ENCODE measurements at places on chromosomes 2 and 18.

DNA sequence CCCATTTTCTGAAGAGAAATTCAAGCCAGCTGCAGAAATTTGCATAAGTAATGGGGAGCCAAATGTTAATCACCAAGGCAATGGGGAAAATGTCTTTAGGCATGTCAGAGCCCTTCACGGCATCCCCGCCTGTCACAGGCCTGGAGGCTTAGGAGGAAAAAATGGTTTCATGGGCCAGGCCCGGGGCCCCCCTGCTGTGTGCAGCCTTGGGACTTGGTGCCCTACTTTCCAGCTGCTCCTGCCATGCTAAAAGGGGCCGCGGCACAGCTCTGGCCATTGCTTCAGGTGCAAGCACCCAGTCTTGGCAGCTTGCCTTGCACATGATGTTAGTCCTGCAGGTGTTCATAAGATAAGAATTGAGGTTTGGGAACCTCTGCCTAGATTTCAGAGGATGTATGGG is 1235.7 kb downstream of the DPP10 start:
- DNase-seq: no peak

DNA sequence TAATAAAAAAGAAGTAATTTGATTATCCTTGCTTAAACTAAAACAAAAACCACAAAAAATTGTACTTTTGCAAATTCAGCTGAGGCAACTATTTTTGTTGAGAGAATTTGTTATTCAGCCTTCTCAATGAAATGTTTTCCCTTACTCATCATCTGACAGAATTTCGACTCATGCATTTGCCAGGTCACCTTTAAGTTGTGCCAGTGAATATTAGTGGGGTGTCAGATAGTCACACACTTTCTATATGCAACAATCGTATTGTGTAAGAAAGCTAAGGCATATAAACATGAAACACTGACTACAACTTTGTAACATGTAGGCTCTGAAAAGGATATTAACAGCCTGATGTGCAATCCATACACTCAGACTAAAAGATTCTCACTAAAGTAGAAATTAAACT is 1653.1 kb upstream of the SLC39A10 start:
- DNase-seq: no peak

GRCh38 chr18:3441290-3441689 is 8.7 kb upstream of the TGIF1 start:
- peak; percentile 14 for DNase-seq

- no peak for DNase-seq
Measured at GRCh38 chr2:29065068-29065811, 9.1 kb downstream of the PCARE start.

- DNase-seq: no peak
Measured at GRCh38 chr2:30162806-30163205, 16.0 kb downstream of the YPEL5 start.

- DNase-seq: no peak
Measured at GRCh38 chr2:10305254-10305635, 2.5 kb downstream of the HPCAL1 start.

GRCh38 chr2:166181813-166182154 is 54.0 kb upstream of the SCN1A start:
- DNase-seq: no peak

- no peak for DNase-seq
Measured at GRCh38 chr2:230898713-230899091, 26.3 kb downstream of the GPR55 start.

GRCh38 chr18:30386624-30387023 is 655.9 kb downstream of the DSC3 start:
- no peak for DNase-seq

DNA sequence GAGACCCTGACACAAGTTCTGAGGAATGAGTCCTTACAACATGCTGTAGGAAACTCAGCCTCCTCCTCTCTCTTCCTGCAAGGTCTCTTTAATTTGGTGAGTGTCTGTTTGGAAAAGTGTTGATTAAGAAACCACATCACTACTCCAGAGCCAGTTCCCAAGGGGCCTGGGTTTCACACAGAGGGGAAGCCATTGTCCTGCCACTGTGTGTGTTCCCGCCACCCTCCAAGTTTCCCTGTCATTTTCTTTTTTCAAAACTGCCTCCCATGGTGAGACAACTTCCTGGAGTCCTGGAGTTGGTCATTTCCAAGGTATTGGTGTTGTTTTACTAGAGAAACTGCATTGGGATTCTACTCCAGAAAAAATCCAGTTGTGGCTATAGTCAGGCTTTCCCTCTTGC is 232.0 kb upstream of the PARD3B start:
- DNase-seq: no peak

DNA sequence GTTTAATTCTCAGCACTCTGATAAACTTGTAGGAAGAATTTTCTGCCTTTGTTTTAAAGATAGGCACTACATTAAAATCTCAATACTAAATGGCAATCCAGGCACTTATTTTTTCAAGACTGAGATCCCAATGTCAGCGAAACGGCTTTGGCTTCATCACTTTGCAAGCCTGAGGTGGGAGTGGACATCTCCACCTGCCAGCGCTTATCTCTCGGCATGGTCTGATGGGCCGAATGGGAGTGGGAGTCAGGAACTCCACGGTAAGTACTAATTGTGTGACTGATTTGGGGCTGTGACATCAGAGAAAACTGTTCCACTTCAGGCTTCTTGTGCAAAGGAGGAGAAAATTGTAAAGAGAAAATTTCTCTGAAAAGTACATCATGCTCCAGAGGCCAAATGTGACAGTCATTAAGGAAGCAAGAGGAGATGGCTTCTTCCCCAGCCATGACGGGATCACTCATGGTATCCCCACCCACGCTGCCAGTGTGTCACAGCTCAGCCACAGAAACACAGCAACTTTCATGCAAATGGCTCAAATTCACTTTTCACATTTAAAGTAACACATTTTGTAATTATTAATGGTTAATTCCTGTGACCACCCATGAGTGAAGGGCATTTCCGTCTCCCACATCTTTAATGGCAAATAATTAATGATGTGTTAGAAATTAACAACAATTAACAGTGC is 385.5 kb upstream of the HNRNPA3 start:
- no peak for DNase-seq

GRCh38 chr2:73842739-73843019 is 13.9 kb downstream of the STAMBP start:
- DNase-seq: no peak

DNA sequence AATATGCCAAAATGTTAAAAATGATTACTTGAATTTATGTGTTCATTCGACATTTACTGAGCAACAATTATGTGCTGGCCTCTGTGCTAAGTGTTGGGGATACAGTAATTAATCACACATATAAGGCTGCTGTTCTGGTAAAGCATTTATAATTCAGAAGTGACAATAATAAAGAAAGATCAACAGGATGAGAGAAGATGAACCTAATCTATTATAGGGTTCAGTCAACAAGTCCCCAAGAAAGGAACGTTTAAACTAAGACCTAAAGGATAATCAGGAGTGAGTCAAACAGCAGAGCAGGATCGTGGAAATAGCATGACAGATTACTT is 60.1 kb upstream of the COX7A2L start:
- no peak for DNase-seq

- DNase-seq: no peak
Measured at GRCh38 chr2:10499911-10500521, 51.9 kb upstream of the ODC1 start.

GRCh38 chr2:206275312-206276055 is 1.0 kb downstream of the ZDBF2 start:
- DNase-seq: peak; percentile 58

DNA sequence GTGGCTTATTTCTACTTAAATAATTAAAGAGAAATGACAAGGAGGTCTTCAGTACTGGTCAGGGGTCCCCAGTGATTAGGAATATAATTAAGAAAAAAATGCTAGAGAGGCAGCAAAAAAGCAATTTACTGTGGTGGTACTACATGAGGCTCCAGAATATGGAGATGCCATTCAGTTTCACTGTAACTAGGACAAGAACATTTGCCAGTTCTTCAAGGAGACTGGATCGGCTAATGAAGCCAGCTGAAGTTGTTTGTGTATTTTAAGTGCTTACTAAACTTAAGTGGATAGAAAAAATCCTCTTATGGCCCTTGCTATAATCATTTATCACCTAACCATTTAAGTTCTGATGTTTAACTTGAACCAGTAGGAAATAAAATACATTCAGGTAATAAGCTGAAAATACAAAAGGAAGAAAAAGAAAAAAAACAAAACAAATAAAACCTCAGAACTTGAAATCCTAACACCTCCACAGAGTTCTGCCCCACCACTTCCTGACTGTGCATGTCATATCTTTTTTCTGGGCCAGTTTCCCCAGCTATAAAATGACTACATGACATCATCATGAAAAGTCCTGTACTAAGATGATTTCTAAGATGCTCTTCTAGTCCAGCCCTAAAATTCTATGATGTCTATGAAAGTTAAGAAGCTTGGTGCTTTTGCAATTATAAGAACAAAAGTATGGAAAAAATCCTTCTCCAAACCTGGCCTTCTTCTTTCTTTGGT is 98.0 kb downstream of the TRABD2A start:
- DNase-seq: no peak

DNA sequence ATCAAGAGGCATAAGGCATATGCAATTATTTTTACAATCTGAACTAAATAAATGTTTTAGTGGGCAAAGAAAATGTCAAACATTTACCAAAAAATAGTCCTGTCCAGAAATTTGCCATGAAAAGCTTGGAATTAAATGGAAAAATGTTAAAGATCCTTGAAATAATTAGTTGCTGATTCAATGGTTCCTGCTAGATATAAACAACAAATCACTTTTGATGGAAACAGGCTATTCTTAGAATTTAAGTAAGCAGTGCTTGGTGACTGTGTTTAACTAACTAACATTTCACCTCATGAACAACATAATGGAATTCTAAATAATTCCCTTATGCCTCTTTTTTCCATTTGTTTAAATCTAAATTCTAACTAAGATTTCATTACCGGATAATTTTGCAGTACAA is 3.9 kb downstream of the RND3 start:
- DNase-seq: no peak

- DNase-seq: no peak
Measured at GRCh38 chr2:224122542-224122941, 83.5 kb upstream of the SERPINE2 start.

DNA sequence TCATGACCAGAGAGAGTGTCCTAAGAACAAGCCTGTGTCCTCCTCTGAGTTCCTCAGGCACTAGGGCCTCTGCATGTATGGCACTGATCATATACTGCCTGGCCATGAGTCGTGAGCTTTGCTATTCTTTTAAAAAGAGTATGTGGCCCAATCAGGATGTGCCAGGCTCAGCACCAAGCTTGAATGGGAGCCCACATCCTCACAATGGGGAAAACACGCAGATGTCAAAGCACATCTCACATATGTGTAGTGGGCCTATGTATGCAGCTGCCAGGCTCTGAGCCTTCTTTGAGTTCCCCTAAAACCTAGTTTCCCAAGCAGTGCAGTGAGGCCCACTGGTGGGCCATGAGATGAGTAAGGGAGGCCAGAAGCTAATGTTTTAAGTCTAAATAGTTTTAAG is 69.9 kb upstream of the SLC1A4 start:
- DNase-seq: no peak

DNA sequence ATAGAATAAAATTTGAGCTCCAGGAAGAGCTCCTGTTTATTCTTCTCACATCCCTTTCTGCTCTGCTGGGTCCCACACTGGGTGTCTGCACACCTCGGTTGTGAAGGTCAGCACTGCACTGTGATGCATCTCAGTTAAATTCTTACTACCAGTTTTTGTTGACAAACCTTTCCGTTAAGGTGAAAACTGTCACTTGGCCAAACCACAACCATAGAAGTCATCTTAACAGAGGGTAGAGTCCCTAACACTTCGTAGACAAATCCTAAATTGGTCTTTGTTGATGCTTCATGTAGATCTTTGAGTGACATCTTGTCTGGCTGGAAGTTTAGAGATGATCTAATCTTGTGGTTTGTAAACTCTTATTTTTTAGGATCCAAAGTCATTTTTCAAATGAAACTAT is 167.4 kb upstream of the MAP3K20 start:
- no peak for DNase-seq

Measured in NCI-H2081 (cell line).